Placental pericyte (primary cell): ENCODE measurements at places on chromosomes 12 and 14. TPM values are rescaled to one million over a fixed set of nuclear protein-coding genes. Genes with fewer than 3 reads are reported as not detected.

The EIF2S3B gene
- total RNA-seq = 0.86 and 2.8 TPM in 2 replicates

The RDH5 gene
- 0.66 and 6.2 TPM in 2 replicates for total RNA-seq

The GLT8D2 gene
- total RNA-seq = 22.5 and 28.2 TPM in 2 replicates

The RBMS2 gene
- total RNA-seq = 13.8 and 39.8 TPM in 2 replicates

The ADGRD1 gene
- 3.5 TPM in 1 of 2 replicates, not detected in the other for total RNA-seq

The GCH1 gene
- 1.4 and 31.7 TPM in 2 replicates for total RNA-seq

The SERPINA9 gene
- total RNA-seq = 0.43 TPM in 1 of 2 replicates, not detected in the other

The CEP170B gene
- total RNA-seq = 30.2 and 42.5 TPM in 2 replicates

The A2M gene
- total RNA-seq = 1.8 and 10.2 TPM in 2 replicates

The GPX2 gene
- not detected in 2 replicates for total RNA-seq
